ENCODE measurements at places on chromosomes 11 and 22.
A peak's percentile ranks its signal among the peaks of the same experiment; 100 is the strongest.

GRCh38 chr11:64742889-64743590, 902 bp downstream of the RASGRP2 start:
- peak; percentile 79 for DNase-seq

- DNase-seq = no peak
Observed at GRCh38 chr11:8081591-8082250, 710 bp downstream of the TUB start.

DNA sequence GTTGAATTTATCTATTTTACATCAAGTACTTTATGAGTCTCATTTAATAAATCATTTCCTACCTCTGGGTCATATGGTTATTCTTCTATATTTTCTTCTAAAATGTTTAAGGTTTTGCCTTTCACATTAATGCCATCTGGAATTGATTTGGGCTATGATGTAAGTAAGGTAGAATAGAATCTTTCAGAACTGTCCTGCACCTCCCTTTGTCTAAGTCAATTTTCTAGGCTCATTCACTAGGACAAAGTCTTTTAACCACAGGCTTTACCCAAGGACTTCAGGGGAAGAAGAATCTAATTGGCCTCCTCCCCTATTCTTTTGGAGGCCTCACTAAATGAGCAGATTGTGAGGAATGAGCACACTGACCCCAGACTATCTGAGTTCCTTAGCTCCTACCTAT, 146.0 kb downstream of the BBOX1 start:
- DNase-seq = no peak

- no peak for DNase-seq
Observed at GRCh38 chr11:90252053-90252452, 29.2 kb upstream of the CHORDC1 start.

DNA sequence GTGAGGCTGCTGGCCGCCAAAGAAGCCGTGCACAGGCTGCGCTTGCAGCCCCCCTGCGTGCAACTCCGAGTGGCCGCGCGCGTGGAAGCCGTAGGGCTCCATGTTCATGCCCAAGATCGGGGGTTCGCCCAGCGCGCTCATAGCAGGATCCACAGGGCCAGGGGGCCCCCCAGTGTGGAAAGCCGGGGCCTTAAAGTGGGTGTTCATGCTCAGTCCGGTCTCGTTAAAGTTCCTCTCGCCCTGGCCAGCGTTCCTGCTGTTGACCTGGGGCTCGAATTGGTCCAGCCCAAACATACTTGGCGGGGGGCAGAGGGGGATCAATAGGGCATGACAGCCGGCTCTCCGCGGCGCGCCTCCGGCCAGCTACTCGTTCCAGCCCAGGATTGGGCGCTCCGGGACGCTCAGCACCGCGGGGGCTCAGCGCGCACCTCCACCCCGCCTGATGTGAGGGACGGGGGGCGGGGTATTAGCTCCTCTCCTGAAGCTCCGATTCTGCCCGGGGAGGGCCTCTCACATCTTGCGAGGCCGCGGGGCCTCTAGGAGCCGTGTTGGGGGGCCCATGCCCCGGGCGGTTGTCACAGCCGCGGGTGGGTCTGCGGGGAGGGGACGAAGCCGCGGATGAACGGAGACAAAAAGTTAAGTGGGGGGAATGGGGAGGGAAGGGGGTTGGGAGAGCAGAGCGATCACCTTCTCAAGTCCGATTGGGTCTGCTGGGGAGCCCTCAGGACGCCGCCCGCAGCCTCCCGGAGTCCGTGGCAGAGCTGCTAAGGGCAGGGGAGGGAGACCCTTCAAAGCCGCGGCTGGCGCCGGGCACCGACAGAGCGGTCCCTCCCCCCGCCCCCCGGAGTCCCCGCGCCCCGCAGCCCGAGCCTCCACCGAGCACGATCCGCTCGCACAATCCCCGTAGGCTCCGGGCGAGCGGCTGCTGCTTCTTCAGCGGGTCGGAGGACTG, 1.0 kb downstream of the MN1 start:
- DNase-seq = no peak

GRCh38 chr11:134802116-134802515, 390.1 kb upstream of the B3GAT1 start:
- no peak for DNase-seq

DNA sequence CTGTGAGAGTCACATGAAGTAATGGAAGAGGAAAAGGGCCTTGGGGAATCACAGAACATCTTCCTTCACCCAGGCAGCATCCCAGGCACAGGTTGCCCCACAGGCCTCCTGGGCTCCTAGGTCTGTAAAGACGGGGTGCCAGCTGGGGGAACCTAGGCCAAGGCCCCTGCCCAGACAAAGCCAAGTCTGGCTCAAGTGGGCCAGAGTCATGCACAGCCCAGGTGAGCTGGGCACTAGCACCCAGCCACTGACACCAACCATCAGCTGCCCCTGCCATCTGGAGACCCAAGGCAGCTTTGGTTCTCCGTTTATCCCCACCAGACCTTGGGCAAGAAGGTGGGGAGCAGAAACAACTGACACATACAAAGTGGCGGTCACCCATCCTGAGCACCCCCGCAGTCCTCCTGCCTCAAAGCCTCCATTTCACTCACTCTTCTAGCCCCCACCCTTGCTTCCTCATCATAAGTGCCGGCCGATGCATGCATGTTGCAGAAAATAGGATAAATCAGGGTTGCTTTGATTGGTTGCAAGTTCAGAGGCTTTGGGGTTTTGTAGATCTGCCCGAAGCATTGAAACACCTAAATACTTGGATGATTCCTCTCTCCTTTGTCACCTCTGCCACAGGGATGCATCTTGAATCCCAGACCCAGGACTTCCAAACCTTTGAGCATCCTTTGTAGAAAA, 26.5 kb upstream of the TMPRSS4 start:
- no peak for DNase-seq

- DNase-seq = no peak
Observed at GRCh38 chr11:40376331-40376730, 1083.1 kb downstream of the LRRC4C start.

DNA sequence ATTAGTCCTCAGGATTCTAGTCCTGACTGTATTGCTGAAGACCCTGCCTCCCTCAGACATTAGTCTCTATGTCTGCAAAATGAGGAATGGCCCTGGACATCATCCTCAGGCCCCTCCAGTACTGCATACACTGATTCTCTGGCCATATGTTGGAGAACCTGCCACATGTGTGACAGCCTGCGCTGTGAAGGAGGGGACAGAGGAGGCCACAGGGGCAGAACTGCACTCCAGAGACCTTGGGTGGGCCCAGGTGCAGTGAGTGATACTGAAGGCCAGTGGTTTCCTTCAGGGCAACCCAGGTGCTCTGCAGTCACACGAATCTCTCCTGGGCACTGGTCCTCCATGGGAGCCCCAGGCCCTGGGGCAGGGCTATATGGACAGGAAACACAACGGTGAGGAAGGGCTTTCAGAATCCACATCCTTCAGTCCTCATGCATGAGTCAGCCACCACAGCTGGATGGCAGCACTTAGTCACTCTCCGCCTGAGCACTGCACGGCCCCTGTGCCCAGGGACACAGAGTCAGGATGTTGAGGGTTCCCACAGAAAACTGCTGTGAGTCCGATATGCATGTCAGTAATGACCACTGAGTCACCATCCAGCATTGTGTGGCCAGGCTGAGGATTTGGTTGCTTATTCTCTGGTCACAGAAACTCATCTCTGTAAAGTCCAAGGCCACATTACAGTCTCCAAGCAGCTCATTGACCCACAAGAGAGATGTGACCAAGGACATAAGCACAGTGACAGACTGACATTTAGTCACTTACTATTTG, 39.7 kb downstream of the ME3 start:
- DNase-seq = peak; percentile 52

DNA sequence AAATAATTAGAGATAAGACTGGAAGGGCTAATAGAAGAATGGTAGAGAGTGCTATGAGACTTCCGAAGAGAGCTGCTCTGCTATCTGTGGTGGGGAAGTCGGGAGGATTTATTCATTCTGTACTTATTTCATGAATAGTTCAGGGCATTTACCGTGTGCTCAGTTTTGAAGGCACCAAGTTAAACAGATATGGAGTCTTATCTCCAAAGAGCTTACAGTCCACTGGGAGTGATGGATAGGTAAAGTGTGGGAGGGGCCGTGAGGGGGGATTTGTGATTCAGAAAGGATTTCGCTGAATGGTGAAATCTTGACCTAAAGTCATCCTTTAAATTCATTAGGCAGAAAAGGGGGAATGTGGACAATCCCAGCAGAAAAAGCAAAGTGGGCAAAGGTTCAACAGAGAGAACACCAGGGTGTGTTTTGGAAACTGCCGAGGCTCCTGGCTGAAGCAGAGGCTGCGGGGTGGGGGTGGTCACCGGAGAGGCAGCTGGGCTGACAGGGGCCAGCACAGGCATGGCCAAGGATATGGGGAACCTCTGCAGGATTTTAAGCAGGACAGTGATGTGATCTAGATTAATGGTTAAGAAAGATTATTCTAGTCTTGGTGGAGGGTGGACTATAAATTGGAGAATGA, 91.2 kb downstream of the UBASH3B start:
- no peak for DNase-seq

GRCh38 chr22:46546466-46547178, 9.2 kb upstream of the CELSR1 start:
- DNase-seq = no peak

GRCh38 chr22:46159777-46160176, 9.5 kb downstream of the PPARA start:
- no peak for DNase-seq

DNA sequence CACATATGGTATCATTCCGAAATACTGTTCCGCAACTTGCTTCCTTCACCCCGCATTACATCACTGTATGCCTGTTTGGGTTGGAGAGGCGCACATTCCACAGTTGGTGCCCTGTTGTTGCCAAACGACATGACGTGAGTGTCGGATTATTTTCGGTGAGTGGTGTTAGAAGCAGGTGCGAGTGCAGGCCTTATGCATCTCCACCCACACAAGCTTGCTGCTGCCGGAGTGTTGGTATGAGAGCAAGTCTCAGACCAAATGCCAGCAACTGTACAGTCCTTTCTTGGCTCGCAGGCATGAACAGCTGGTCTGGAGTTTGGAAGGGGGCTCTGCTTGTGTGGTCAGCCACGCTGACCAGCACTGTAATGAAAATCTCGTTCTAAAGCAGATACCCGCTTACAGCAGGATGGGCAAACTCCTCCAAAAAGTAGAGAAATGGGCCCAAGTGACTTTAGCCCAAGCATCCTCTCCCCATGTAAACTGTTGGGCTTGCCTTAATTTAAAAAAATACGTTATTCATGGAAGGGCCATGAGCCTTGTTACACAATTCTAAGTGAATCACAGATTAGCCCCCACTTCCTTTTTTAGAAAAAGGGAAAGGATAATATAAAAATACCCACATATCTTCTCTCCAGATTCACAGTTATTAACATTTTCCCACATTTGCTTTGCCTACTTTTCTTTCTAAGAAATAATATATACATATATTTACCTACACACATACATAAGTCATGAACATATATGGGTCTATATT, 48.7 kb upstream of the OR9Q1 start:
- DNase-seq = no peak

GRCh38 chr11:73961321-73961720, 10.5 kb downstream of the DNAJB13 start:
- DNase-seq = no peak

GRCh38 chr22:46483353-46483752, 54.1 kb downstream of the CELSR1 start:
- peak; percentile 12 for DNase-seq

- no peak for DNase-seq
Observed at GRCh38 chr11:134339756-134340155, 8.0 kb downstream of the GLB1L2 start.

GRCh38 chr11:12690663-12691062, 16.4 kb downstream of the TEAD1 start:
- no peak for DNase-seq

DNA sequence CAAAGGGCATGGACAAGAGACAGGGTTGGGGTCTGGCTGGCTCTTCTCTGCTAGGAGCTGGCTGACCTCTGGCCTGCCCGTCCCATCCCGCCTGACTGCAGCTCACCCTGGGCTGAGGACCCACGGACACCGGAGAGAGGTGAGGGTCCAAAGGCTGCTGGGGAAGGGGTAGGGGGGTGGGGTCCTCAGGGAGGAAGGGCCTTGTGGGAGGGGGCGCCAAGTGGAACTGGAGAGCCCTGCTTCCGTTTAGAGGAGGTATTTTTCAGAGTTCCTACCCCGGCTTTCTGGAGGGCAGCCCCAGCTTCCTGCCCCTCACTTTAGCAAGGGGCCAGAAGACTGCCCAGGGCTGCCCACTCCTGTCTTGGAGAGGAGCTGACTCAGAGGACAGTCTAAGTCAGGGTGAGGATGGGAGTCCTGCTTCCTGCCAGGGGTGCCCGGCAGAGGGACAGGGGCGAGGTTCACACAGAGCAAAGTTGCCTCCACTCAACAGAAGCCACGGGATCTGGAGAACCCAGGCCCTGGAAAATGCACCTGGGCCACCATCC, 7.1 kb downstream of the LARGE2 start:
- DNase-seq = no peak

DNA sequence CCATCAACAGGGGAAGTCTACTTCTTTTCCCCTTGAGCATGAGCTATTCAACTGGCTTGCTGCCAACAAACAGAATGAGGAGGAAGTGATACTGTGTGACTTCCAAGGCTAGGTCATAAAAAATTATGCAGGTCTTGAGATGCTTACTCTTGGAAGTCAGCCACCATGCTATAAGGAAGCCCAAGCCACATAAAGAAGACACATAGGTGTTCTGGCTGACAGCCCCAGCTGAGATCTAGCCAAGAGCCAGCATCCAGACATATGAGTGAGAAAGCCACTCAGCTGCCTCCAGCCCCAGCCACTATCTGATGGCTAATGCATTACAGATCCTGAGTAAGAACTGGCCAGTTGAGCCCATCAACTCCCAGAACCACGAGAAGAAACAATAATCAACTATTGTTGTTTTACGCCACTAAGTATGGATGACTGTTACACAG, 31.0 kb upstream of the PPP2R1B start:
- no peak for DNase-seq

DNA sequence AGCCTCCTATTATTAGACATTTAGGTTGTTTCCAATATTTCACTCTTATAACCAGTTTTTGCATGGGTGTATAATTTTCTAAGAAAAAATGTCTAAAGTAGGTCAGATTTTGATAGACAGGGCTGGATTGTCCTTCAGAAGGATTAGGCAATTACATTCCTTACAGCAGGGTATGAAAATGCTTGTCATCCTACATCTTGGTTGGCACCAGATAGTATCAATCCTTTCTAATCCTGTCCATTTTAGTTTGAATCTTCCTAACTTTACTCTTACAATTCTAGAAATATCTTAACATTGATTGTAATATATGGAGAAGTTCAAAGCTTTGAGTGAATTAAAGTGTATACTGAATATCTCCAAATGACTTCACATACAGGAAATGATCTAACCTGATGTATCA, 63.0 kb upstream of the ZBED5 start:
- DNase-seq = no peak

- no peak for DNase-seq
Observed at GRCh38 chr11:62962391-62962790, 22.4 kb downstream of the SLC22A6 start.
